Smooth muscle cell of bladder (primary cell): ENCODE measurements at places on chromosomes 11 and 22. TPM values are rescaled to one million over a fixed set of nuclear protein-coding genes. Genes with fewer than 3 reads are reported as not detected.

The SERPIND1 gene
- total RNA-seq = 0.14 TPM in 1 of 2 replicates, not detected in the other

The TMEM123 gene
- 72.4 and 87.0 TPM in 2 replicates for total RNA-seq

The MYRF gene
- total RNA-seq = under 0.01 and 0.65 TPM in 2 replicates

The ELMOD1 gene
- total RNA-seq = 0.83 and 1.1 TPM in 2 replicates

The TUBA8 gene
- 0.18 and 0.43 TPM in 2 replicates for total RNA-seq

The MISFA gene
- 0.18 and 0.71 TPM in 2 replicates for total RNA-seq

The USP28 gene
- total RNA-seq = 25.9 and 29.5 TPM in 2 replicates

The LIF gene
- 17.3 and 34.1 TPM in 2 replicates for total RNA-seq
